Hematopoietic multipotent progenitor cell treated with erythropoietin and hydrocortisone succinate and interleukin-3 and kit ligand, for 4 days (in vitro differentiated cells): ENCODE measurements at places on chromosomes 4 and X.

DNA sequence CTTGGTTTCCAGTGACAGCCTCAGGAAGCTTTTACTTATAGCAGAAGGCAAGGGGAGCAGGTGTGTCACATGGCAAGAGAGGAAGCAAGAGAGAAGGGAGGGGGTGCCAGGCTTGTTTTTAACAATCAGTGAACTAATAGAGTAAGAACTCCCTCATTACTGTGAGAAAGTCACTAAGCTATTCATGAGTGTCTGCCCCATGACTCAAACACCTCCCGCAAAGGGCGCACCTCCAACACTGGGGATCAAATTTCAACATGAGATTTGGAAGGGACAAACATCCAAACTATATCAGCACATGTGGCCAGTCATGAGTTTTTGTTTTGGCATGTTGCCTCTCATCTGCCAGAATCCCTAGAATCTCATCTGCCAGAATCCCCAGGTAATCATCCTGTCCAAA, 183.5 kb upstream of the C1QTNF7 start:
- DNase-seq, result no peak

GRCh38 chr4:105145156-105145902, 1.3 kb upstream of the TET2 start:
- DNase-seq, result peak; percentile 77

GRCh38 chrX:12891915-12892506, 14.4 kb upstream of the TLR8 start:
- no peak for DNase-seq

DNA sequence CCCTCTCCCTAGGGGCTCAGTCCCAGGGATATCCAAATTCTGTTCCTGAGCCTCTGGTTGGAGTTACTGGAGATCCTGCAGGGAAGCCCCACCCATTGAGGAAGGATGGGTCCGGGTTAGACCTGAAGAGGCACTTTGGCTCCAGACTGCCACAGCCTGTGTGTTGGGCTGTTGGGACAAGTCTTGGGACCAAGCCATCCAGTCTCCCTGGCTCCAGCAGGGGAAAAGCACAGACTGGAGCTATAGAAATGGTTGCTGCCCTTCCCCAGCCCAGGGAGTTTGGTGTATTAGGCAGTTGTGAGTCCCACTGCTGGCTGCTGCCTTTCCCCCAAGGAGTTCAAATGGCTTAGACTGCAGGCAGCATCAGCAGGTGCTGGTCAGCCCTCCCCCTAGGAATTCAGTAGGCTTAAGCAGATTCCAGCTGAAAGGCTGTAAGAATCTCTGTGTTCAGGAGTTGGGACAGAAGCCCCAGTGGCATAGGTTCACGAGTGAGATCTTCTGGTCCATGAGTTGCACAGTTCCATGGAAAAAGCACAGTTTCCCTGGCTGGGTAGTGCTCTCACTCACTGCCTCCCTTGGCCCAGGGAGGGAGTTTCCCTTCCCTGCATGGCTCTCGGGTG, 344.0 kb upstream of the EPHA5 start:
- no peak for DNase-seq

DNA sequence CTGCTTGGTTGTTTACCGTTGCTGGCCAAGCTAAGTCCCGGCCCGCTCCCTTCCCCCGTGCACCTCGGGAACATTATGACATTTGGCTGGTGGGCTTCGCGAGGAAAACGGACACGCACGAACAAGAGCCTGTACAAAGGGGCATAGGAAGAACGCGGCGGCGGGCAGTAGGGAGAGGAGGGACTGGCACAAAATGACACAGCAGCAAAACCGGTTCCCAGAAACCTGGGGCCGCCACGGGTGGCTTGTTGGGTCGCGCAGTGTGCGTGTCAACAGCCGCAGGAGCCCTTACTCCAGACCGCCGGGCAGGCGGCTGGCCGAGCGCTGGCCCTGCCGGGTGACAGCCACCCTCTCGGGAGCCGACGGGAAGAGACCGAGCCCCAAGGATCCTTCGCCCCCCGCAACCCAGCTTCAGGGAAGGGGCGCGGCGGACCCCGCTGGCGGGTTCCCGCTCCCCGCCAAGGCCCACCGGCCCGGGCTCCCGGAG, 1.6 kb upstream of the LIN54 start:
- DNase-seq, result peak; percentile 66

- DNase-seq, result no peak
These were observed 315.5 kb upstream of the GK2 start for GRCh38 chr4:79723507-79723906.

DNA sequence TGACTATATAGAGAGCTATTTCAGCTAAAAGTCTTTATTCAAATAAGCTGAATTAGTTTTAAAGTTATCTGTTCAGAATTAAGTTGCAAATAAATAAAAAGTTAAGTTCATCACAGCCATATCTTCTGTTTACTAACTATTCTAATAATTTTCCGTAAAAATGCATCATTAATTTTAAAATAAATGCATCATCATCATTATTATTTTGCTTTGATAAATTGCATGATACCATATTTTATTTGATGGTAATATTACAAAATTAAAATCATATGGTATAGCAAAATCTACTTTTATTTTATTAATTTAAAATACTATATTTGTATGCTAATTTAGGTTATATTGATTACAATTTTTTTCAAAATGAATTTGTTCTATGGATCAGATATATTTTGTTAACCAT, 357.3 kb upstream of the NDST4 start:
- no peak for DNase-seq

- DNase-seq, result no peak
These were observed 473 bp upstream of the BCLAF3 start for GRCh38 chrX:19991350-19991718.

- no peak for DNase-seq
These were observed 141.1 kb upstream of the WDFY3 start for GRCh38 chr4:85107553-85107952.

- peak; percentile 14 for DNase-seq
These were observed at the start of gene SH2D1A for GRCh38 chrX:124346117-124346876. SH2D1A (plus strand) TSS chrX:124346563; CDS start chrX:124346643, 80 bp downstream.

DNA sequence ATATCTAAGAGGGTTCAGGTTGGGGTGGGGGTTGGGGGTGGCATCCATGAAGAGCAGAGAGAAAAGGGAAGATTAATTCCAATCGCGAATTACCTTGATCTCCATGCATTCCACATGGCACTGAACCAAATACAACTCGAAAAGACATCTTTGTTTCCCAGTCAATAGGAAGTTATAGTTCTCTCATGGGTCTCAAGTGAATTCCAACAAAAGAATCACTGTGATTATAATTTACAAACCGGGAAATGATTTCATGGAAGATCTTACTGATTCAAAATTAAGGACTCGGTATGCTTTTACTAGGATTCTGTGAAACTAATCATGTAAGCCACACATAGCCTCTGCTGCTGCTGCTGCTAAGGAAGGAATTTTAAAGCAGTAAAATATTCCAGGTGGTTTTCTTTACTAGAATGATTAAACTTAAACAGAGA, 26.6 kb upstream of the AMELX start:
- DNase-seq, result no peak

DNA sequence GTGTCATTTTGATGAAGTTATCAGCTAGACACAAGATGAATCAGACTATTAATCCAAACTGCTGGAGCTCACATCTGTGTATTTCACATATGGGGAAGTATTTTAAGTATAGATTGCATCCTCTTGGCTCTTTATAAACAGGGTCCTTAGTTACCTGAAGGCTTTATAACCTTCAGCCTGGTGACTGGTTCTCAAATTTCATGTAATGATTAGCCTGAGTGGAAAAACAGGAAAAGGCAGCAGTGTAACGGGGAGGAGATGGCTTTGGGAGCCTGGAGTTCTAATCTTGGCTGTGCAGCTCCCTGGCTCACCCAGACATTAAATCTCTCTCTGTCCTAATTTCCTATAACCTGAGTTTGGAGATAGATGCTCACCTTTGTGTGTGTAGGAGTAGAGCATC, 103.8 kb upstream of the HPF1 start:
- DNase-seq, result no peak

- DNase-seq, result peak; percentile 17
These were observed 7.5 kb upstream of the KLHL5 start for GRCh38 chr4:39054497-39054896.
